ENCODE measurements at places on chromosomes 1 and 21.

DNA sequence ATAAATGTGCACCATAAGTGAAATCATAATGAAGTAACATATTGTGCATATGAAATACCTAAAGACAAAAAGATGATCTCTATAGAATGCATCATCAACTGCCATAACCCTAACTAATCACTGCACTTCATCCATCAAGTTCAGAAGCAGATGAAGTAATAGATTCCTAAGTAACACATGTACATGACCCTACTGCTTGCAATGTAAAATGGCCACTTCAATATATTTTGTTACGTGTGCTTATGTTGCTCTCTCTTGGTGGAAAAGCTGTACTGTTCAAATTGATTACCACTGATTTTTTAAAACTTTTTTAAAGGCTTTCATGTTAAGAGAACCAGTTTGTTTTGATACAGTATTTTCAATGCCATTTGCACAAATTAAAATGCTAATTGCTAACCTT lies 141.8 kb downstream of the TTLL7 start:
- peak; percentile 79 for DNase-seq

- no peak for DNase-seq
Observed at GRCh38 chr1:85363521-85363920, 87.1 kb upstream of the BCL10 start.

DNA sequence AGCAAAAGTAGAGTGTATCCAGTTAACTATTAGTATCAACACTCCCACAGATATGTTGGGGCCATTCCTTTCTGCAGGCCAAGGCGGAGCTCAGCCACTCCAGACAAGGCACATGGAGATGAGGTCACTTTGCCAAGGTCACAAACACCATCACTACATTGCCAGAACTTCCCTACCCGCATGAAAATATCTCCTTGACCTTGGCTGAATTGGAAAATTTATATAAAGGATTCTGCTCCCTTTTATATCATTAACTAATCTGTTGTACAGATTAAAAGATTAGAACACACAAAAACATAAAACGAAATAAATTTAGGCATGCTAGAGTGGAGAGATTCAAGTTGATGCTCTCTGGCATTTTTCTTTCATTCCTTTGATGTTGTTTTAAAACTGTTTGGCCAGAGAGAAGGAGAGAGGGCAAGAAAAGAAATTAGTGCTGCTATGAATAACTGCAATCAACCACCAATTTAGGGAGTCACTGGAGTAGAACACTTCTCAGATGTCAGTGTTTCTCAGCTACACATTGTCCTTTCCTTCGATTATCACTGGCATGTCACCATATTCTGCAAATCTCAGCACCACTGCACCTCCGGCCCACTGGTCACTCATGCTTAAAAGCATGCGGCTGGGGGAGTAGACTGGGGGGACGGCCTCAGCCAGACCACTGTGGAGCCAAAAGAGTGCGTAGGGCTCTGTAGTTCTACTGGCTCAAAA lies 78.7 kb upstream of the ATP1B1 start:
- no peak for DNase-seq

DNA sequence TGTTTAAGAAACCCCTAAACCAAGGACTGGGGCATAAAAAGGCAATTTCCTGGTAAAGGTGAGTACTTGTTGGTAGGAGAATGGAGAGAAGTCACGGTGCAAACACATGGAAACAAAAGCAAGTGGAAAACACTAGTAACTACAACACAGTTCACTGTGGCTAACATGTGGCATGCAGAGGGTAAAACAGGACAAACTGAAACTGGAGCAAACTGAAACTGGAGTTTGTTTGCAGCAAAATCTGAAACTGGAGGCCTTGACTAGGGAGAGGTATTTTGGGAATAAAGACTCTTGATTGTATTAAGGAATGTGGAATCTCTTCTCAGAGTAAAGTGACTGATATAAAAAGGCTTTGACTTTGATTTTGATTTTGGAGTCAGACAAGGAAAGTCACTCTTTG lies 376.3 kb upstream of the PRMT6 start:
- peak; percentile 27 for DNase-seq

DNA sequence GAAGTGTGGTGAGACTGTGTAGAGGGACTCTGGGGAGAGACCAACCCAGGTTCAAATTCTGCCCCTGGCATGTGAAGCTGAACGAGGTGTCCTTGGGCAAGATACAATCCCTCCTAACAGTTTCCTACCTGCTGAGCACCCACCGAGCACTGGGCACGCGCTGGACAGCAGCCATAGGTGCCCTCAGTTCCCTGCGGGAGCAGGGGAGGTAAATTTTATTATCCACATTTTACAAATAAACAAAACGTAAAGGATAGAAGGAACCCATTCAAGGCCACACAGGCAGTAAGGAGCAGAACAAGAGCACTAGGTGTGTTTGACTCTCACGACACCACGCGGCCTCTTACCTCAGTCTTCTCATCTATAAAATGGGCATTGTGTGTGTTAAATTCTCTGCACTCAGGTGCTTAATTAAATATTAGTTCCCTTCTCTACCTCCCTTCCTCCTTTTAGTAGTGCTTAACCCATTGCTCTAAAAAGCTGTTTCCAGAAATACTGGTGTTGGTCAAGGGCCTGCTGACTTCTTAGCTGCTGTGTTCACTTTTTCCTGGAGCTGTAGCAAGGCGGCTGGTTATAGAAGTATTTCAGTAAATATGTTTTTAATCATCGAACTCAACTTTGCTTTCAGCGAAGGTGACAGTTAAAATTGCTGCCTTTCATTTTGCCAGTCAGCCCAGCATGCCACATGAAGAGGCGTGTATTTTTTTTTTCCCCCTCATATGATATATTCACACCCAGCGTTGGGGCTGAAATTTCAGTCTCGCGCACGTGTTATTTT lies 41.6 kb downstream of the PGBD5 start:
- DNase-seq = no peak

DNA sequence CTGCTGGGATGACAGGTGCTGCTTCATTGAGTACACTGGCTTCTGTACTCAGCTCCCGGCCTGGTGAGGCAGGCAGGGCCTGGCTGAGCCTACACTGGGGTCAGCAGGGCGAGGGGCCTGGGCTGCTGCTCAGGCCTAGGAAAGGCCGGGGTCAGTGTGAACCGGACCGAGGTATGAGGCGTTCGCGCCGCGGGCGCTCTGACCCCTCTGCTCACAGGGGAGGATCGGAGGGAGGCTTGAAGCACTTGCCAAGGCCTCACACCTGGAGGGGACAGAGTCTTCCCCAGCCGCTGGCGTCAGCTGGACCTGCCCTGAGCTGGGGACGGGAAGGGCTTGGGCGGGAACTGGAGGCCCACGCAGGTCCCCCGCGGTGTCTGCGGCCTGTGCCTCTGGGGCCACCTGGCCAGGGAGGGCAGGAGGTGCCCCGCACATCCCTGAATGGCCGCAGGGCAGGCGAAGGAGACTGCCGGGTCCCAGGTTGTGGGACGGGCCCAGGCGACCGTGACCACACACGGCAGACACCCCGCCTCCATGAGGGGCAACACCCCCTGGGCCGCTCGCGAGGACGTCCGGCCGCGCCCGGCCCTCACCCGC lies 466 bp downstream of the PEX10 start:
- no peak for DNase-seq

DNA sequence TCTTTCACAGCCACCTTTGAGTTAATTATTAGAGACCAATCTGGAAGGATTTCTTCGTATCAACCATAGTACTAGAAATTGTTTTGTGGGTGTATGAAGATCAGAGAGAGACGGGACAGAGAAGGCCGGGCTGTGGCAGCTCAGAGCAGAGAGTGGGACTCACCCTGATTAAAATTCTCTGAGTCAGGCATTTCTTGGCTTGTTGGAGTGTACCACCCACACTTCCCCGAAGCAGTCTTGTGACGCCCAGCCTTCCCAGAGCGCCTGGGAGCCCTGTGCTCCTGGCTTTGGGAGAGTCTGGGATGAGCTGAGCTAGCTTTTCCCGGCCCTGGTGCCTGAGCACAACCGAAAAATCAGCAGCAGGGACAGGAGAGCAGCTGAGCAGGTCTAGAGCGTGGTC lies 19.4 kb downstream of the PLEKHM2 start:
- DNase-seq = peak; percentile 94

DNA sequence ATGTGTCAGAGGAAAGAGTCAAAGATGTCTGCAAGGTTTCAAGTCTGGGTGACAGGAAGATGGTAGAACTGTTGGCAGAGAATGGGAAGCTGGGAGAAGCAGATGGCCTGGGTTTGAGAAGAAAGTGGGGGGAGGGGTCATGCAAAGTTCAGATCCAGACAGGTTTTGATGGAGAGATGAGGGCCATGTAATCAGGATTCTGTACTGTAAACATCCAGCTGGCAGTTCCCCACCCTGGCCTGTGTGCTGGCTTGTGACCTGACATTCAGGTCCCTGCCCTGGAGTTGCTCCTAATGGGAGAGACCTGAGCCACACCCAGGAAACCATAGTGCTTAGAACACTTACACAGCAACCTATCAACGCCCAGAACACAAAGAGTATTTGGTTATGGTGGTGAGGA lies 15.6 kb upstream of the ETV3 start:
- no peak for DNase-seq

Measured in adipocyte (in vitro differentiated cells).